Spleen (tissue), 13 donors: ENCODE measurements at places on chromosomes 5 and 9. TPM values are rescaled to one million over a fixed set of nuclear protein-coding genes. Genes with fewer than 3 reads are reported as not detected.

ARHGEF39 gene
- 1.3 TPM for total RNA-seq

IL13 gene
- total RNA-seq = not detected

RPS23 gene
- total RNA-seq = 1,905 TPM

TOR2A gene
- 29.4 TPM for total RNA-seq

RNF183 gene
- total RNA-seq = not detected

PCDHA1 gene
- total RNA-seq = not detected

PCDHB16 gene
- 0.54 TPM for total RNA-seq

OMD gene
- 0.10 TPM for total RNA-seq

CCDC69 gene
- total RNA-seq = 109 TPM

SPATA31A5 gene
- total RNA-seq = not detected

CDKN2AIPNL gene
- 14.2 TPM for total RNA-seq

ARHGEF37 gene
- 1.2 TPM for total RNA-seq

SPOUT1 gene
- total RNA-seq = 40.0 TPM

MYMK gene
- total RNA-seq = not detected
